Mesothelial cell of epicardium (in vitro differentiated cells): ENCODE measurements at places on chromosomes 16 and 17. TPM values are rescaled to one million over a fixed set of nuclear protein-coding genes. Genes with fewer than 3 reads are reported as not detected.

Gene C17orf78
- not detected in 3 replicates for total RNA-seq

DNA sequence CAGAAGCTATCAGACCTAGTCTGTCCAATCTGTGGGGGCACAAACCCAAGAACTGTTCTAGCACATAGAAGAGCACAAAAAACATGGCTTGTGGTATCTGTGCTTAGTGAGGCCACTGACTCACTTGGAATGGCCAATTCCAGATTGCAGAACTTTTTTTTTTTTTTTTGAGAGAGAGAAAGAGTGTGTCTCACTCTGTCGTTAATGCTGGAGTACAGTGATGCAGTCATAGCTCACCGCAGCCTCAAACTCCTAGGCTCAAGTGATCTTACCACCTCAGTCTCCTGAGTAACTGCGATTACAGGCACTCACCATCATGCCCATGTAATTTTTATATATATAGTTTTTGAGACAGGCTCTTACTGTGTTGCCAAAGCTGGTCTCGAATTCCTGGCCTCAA, 77.2 kb upstream of the CLEC3A start:
- H3K27me3 ChIP-seq, result no peaks in the 10 kb centered on the region
- H3K36me3 ChIP-seq, result peaks cover 4% of the 10 kb centered on the region
- peaks cover 39% of the 10 kb centered on the region for H3K4me1 ChIP-seq
- H3K27ac ChIP-seq, result no peak overlapping the region

DNA sequence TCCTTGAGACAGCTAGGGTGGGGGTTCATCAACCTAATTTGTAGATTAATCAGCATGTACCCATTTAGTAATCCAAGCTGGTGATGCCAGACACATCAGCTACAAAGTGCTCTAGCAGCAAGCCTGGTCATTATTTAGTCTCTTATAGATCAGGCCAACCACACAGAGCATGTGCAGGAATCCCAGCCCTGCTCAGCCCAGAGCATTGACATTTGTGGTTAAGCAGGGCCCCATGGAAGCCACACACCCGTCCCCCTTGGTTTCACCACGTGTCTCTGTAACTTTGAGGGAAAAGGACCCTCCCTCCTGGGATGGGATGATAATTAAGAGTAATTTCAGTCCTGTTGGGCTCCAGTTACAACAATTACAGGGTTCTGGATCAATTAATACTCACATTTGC, 268.8 kb upstream of the RPL38 start:
- peaks cover 34% of the 10 kb centered on the region for H3K27me3 ChIP-seq
- H3K36me3 ChIP-seq, result no peaks in the 10 kb centered on the region
- peaks cover 6% of the 10 kb centered on the region for H3K4me1 ChIP-seq

DNA sequence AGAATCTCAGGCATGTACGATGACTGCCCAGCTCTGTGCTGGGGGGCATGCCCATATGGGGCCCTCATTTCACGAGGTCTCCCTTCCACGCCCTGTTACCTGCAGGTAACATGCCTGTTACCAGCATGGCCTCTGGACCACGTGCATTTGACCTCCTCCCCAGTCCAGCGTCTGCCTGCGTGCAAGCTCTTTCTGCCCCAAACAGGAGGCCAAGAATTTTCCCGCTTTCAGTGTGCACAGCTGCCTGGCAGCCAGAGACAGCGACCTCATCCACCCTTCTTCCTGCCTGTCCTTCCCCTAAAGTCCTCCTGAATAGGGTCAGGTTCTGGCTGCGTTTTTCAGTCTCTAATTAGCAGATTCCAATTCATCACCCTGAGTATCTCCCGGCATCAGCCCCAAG, 306.5 kb upstream of the ZFHX3 start:
- H3K36me3 ChIP-seq, result no peaks in the 10 kb centered on the region
- no peak for DNase-seq
- peaks cover 4% of the 10 kb centered on the region for H3K4me1 ChIP-seq
- H3K4me3 ChIP-seq, result no peak overlapping the region

- H3K4me3 ChIP-seq, result peak overlapping the region; percentile 18
- peak; percentile 67 for DNase-seq
- no peaks in the 10 kb centered on the region for H3K27me3 ChIP-seq
- H3K36me3 ChIP-seq, result peaks cover 4% of the 10 kb centered on the region
These were observed 83.4 kb downstream of the GAS7 start for GRCh38 chr17:10114931-10115535.

- peak; percentile 34 for DNase-seq
- no peaks in the 10 kb centered on the region for H3K27me3 ChIP-seq
- peaks cover 9% of the 10 kb centered on the region for H3K4me1 ChIP-seq
These were observed 47.5 kb downstream of the ADCY7 start for GRCh38 chr16:50313596-50314478.

Gene GJC1
- 54.5 to 57.1 TPM (median 54.8 TPM) in 3 replicates for total RNA-seq

Gene CDH8
- 18.8 to 22.6 TPM (median 20.2 TPM) in 3 replicates for total RNA-seq

DNA sequence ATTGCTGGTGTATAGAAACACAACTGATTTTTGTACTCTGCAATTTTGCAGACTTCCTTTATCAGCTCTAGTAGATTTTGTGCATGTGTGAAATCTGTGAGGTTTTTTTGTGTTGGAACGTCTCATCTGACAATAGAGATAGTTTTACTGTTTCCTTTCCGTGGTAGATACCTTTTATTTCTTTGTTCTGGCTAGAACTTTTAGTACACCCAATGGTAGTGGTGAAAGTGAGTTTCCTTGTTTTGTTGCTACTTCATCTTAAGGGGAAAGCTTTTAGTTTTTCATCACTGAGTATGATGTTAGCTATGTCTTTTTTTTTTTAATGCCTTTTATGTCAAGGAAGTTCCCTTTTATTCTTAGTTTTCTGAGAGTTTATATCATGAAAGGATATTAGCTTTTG, 118.1 kb downstream of the OR1D5 start:
- no peaks in the 10 kb centered on the region for H3K36me3 ChIP-seq
- no peaks in the 10 kb centered on the region for H3K4me1 ChIP-seq
- H3K27ac ChIP-seq, result no peak overlapping the region
- no peak for DNase-seq
- no peak overlapping the region for H3K4me3 ChIP-seq

DNA sequence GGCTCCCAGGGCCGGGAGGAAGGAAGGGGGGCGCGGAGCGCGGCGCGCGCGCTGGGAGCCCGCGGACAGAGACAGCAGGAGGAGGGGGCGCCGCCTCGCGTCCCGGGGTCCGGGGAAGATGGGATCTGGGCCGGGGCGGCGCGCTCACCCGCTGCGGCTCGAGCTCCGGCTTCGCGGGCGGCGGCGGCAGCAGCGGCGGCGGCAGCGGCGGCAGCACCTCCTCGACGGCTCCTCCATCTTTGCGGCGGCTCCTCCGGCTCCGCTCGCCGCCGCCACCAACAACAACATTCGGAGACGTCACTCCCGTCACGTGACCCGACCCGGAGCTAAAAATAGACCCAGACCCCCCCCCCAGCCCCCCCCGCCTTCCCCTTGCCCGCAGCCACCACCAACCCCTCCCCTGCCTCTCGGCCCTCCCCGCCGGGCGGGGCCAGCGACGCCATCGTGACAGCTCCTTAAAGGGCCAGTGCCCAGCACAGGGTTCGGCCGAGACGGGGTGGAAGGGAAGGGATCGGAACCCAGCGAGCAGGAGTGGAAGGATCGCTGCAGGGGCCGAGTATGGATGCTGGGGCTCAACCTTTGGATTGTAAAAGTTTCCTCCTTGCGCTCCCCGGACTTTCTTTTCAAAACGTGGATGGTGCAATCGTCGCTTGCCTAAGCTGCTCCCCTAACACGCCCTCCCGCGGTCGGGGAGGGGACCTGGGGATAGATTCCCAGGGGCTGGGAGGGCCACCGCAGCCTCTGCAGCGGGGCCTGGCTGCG, at the start of gene HDAC5:
Gene HDAC5 (minus strand): TSS at position 286 of the 762 bp plus-strand sequence. CDS start 6,126 bp downstream, outside the sequence.
- H3K27ac ChIP-seq, result peak within 1 kb of the TSS; percentile 94
- DNase-seq, result peak; percentile 92
- no peaks in the 10 kb centered on the region for H3K27me3 ChIP-seq
- no peaks in the 10 kb centered on the region for H3K36me3 ChIP-seq
- peak within 1 kb of the TSS; percentile 94 for H3K4me3 ChIP-seq
- H3K4me1 ChIP-seq, result peaks cover 21% of the 10 kb centered on the region

Gene KCNJ16
- total RNA-seq, result 0.18 to 0.33 TPM (median 0.29 TPM) in 3 replicates

DNA sequence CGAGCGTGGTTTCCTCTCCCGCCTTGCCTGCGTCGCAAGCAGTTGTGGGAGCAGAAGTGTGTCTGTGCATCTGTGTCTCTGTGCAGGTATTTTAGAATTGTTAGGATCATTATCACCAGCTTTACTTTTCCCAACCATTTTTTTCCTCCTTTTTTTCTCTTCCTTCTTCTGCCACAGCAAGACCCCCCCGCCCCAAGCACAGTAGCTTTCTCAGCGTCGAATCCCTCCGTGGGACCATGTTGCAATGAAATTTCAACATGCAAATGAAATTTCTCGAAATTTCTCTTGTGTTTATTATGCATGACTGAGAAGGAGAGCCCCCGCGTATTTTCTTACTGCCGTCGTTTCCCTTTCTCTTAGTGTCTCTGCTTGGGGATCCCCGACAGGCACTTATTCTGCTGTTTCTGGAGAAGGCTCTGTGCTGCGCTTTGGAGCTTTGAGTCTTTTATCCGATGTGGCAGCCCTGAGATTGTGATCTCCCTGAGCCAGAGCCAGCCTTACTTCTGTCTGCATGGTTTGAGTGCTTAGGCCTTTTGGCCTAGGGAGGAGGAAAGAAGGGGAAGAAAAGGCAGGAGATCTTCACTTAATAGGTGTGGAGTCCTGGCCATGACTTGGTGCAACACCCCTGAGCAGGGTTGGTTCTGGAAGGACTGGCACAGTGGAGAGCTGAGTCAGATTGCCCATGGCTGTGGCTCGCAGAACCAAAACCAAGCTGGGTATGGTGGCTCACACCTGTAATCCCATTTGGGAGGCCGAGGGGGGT, 5.0 kb downstream of the ARMC7 start:
- H3K4me1 ChIP-seq, result peaks cover 11% of the 10 kb centered on the region
- peak overlapping the region; percentile 27 for H3K4me3 ChIP-seq
- peak overlapping the region; percentile 26 for H3K27ac ChIP-seq
